ENCODE measurements at places on chromosomes 12 and 14.

GRCh38 chr14:51008446-51008845 is 64.2 kb upstream of the PYGL start:
- DNase-seq: no peak

DNA sequence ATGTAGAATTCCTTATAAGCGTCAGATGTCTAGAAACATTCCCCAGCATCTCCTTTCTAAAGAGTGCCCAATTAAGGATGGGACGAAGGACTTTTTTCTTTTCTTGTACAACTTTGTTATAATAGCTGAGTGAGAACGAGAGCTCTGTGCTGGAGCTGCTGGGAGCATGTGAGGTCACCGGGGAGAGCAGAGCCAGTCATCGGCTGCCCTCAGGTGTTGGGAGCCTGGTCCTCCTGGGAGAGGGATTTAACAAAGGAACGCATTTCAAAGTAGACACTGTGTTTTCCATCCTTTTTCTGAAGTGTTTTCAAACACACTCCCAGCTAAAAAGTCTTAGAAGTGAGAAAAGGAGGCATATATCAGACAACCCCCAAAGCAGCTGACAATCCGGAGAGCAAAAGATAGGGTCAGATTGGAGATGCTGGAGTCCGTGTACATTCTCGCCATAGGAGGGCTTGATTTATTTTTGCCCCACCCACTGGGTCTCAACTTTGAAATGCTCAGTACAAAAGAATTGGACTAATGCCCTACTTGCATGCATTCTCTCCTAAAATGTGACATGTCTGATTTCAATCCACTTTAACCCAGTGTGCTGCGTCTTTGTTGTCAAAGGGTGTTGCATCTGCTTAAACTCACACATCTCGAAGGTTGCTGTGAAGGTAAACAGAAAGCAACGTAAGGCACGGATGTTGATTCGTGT is 50.8 kb upstream of the PIWIL1 start:
- no peak for DNase-seq

GRCh38 chr12:123367511-123367910 is 2.9 kb upstream of the SBNO1 start:
- no peak for DNase-seq

DNA sequence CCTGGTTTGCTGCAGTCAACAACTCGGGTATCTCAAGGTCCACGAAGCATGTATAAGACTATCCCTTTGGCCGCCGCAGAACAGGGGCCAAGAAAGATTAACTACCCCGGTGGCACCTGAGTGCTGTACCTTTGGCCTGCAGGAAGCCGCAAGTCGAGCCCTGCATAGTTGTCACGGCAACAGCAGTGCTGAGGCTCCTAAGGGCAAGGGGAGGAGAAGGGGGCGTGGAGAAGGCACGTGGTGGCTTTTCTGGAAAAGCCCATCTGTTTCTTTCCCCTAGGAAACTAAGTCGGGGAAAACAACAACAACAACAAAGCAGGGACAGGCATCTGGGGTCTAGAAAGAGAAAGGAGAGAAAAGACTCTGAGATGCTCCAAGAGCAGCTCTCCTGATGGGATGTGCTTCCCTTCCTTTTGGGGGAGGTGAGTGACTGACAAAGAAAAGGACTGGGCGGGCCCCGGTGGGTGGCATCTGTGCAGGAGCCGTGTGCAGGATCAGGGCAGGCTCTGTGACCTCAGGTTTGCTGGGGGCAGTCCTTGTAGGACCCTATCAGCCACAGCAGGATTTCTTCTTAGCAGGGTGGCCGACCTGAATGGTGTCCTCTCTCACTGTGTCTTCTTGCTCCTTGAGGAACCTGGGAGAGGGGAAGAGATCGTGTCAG is 123.9 kb downstream of the PRMT8 start:
- no peak for DNase-seq

DNA sequence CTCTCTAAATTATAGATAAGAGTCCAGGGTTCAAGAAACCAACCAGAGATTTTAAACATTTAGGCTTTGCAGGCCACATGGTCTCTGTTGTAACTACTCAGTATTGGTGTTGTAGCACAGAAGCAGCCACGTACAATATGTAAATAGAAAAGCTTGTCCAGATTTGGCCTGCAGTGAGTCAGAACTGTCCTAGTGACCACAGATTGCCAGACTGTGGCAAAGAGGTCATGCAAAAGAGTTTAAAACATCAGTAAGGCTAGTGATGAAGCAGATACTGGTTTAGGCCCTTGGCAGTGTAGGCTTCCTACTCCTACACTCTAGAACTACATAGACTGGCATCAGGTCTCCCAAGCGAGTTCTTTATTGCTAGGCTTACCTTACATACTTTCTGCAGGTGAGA is 117.6 kb upstream of the GARIN6 start:
- no peak for DNase-seq

DNA sequence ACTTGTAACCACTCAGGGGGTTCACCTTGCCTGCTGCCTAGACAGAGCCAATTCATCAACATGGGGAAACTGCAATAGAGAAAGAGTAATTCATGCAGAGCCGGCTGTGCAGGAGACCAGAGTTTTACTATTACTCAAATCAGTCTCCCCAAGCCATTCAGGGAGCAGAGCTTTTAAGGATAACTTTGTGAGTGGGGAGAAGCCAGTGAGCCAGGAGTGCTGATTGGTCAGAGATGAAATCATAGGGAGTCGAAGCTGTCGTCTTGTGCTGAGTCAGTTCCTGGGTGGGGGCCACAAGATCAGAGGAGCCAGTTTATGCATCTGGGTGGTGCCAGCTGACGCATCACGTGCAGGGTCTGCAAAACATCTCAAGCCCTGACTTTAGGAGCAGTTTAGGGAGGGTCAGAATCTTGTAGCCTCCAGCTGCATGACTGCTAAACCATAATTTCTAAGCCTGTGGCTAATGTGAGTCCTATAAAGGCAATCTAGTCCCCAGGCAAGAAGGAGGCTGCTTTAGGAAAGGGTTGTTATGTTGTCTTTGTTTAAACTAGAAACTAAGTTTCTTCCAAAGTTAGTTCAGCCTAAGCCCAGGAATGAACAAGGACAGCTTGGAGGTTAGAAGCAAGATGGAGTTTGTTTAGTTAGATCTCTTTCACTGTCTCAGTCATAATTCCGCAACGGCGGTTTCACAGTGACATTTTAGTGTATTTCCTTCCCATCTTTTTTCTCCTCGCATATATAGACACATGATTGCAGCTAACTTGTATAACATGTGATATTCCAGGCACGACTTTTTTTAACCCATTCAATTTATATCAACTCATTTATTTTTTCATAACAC is 68.9 kb upstream of the NCOR2 start:
- DNase-seq: no peak

GRCh38 chr12:13283867-13284266 is 87.3 kb downstream of the EMP1 start:
- no peak for DNase-seq

- DNase-seq: no peak
These were observed 135.7 kb upstream of the RTL1 start for GRCh38 chr14:101039031-101039754.

DNA sequence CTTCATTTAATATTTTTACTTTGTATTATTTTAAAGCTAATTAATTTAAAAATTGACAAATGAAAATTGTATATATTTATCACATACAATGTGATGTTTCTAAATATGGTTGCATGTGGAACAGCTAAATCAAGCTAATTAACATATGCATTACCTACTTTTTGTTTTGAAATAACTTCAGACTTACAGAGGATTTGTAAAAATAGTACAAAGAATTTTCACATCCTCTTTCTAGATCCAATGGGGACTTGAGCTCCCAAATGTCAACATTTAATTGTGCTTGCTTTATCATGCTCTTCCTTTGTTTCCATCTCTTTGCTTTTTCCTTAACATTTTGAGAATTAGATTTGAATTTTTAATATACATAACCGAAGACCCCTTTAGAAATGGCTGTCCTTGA is 6.6 kb downstream of the DCD start:
- DNase-seq: no peak

DNA sequence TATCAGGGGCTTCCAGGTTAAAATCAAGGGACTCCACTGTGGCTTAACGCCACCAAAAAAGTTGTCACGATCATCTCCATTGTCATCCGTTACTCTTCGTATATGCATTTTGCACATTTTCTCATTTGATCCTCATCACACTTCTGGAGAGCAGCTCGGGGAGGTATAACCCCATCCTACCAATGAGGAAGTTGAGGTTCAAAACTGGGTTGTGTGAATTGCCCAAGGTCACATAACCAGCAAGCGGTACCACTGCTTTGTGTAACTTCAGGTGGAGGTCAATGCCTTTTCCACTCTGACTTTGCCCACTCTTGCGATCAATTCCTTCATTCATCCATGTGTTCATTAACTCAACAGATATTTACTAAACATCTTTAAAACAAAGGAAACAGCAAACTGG is 71.1 kb upstream of the CCND2 start:
- no peak for DNase-seq

GRCh38 chr12:125121106-125121505 is 55.9 kb downstream of the AACS start:
- no peak for DNase-seq

DNA sequence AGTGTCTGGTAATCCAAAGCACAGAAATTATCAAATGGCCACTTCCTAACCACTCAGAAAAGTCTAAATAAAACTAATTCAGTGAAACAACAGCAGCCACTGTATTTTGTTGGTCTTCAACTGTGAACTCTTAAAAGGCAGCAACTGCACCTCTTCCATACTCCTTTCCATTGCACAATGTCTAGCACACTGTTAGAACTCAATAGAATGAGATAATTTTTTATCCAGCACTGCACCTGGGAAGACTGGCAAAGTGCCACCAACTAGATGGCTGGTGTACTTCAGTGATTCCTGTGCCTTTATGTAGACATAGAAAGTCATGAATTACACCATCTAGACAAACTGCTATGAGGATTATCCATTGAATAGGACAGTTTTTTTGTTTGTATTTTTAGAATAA is 26.2 kb downstream of the LGR5 start:
- no peak for DNase-seq

DNA sequence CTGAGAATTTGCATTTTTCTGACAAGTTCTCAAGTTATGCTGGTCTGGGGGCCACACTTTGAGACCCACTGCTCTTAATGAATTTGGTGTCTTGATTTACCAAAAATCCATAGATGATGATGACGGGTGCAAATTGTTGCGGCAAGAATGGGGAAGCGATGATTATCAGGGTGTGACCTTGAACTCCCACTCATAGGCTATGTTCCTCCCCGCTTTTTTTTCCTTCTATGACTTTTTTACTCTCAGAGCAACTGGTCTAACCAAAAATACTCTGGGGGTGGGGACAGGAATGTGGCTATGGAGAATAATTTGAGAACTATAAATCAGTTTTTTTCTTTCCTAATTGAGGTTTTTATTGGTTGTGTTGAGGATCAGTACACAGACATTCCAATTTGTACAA is 83.6 kb downstream of the PPFIBP1 start:
- DNase-seq: no peak

- no peak for DNase-seq
These were observed 74.9 kb downstream of the TESC start for GRCh38 chr12:117023998-117024960.

- peak; percentile 14 for DNase-seq
These were observed 72.4 kb downstream of the TTC9 start for GRCh38 chr14:70714055-70714550.

DNA sequence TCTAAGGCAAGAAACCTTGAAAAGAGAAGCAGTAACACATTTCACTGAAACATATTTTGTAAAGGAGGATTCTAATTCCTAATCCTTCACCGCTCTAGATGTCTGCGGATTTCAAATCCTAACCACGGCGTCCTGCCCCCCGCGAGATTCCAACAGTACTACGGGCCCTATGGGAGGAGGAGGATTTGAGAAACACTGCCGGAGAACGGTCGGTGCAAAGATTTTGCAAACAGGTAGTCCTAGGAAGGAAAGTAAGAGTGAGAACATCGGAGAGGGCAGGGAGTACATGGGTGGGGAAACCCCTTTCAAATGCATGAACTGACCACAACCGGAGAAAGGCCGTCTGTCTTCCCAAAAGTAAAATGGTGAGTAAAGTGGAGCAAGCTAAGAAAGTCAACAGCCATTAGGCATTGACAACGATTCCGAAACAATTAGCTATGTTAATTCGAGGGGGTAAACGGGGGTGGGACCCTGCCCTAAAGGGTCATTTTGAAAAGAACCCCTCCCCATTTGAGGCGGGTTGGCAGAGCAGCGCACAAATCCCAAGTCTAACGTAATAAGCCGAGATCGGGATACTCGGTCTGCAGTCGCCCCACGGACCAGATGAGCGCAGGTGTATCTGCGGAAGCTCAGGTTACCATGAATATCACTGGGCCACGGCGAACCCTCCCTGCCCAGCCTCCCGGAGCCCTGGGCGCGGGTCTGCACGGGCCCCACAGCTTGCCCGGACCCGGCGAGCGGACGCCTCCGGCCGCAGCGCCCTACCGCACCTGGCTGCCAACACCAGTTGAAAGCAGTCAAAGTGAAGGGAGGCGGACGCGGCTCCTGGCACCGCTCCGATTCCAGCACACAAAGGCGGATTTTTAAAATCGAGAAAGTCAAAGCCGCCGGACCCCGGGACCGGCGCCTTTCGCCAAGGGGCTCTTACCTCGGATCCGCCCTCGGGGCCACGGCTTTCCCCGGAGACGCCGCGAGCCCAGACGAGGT is 662 bp downstream of the EPS8 start:
- no peak for DNase-seq

DNA sequence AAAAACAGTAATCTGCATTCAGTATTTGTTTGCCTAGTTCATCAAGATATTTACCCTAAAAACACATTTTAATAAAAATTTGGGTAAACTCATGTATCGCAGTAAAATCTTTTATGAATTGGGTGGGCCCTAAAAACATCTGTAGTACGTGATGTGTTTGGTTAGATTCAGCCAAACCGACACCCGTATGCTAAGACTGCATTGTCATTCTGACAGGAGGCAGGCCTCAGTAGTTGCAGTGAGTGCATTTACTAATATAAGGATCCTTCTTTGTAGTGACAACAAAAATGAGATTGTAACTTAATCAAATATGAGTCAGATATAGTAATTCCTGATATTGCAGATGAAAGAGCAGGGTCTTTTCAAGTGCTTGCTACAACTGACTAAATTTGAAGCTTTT is 191.8 kb downstream of the SLC16A7 start:
- no peak for DNase-seq

- DNase-seq: no peak
These were observed 252.3 kb downstream of the EFCAB11 start for GRCh38 chr14:89702073-89702875.

DNA sequence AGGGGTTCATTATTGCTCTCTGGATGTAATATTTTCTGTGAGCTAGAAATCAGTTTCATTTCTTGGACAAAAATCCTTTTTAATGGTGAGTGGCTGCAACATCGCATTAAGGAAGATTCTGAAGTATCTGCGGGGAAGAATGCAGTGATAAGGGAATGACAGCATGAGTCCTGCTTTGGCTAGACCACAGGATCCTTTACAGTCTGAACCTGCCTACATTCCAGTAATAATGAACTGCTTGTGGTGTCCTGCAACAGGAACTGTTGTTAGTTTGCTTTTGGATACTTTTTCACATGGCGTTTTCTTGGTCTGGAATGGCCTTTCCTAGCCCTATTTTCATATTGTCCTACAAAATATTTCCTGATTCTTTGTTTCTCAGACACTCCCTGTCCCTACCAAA is 15.7 kb downstream of the MDM2 start:
- DNase-seq: no peak

Measured in T follicular helper cell (primary cell).